Chondrocyte (in vitro differentiated cells): ENCODE measurements at places on chromosomes 11 and 22.

DNA sequence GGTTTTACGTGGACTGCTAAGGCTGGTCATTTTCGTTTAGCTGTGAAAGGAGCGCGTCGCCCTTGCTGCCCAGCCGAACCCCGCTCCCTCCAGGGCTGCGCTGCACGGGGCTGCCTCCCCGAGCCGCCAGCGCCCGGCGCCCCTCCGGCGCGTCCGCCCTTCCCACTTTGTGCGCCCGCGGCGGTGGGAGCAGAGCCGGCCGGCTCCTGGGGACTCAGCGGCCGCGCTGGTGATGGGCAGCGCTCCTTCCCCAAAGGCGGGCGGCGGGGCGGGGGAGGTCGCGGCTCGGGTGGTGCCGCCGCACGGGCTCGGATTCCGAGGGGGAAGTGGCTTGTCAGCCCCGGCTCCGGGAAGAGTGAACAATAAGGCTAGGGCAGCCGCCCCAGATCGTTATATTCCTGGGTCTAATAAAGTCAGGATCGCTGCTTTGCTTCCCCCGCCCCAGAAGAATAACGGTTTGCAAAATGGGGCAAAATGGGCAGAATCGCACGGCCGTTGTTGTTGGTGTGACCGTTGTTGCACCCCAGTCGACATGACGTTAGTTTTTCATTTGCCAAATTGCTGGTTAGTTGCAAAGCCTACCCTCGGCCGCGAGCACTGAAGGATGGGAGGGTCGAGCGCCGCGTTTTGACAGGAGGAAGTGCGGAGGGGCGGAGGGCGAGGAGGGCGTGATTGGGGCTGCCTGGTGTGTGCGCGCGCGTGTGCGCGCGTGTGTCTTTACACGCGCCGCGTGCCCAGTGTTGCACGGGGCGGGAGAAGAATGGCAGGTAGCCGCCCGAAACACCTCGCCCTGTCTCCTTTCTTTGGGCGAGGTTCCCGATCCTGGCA, 745 bp downstream of the NCAM1 start:
- H3K27me3 ChIP-seq = peaks cover 15% of the 10 kb centered on the region
- DNase-seq = peak; percentile 79
- peak overlapping the region; percentile 63 for H3K27ac ChIP-seq
- no peaks in the 10 kb centered on the region for H3K36me3 ChIP-seq
- H3K4me3 ChIP-seq = peak overlapping the region; percentile 89
- H3K4me1 ChIP-seq = peaks cover 20% of the 10 kb centered on the region

- peak overlapping the region; percentile 98 for H3K4me3 ChIP-seq
- peaks cover 3% of the 10 kb centered on the region for H3K36me3 ChIP-seq
- peak overlapping the region; percentile 97 for H3K27ac ChIP-seq
- no peak for DNase-seq
- H3K27me3 ChIP-seq = no peaks in the 10 kb centered on the region
Observed at GRCh38 chr11:118924591-118925585, 838 bp downstream of the BCL9L start.

- no peaks in the 10 kb centered on the region for H3K27me3 ChIP-seq
- no peaks in the 10 kb centered on the region for H3K36me3 ChIP-seq
- no peak overlapping the region for H3K4me3 ChIP-seq
- H3K4me1 ChIP-seq = no peaks in the 10 kb centered on the region
- H3K27ac ChIP-seq = no peak overlapping the region
Observed at GRCh38 chr22:50074551-50075530, 10.4 kb downstream of the MLC1 start.

- DNase-seq = no peak
- H3K27me3 ChIP-seq = no peaks in the 10 kb centered on the region
- H3K4me3 ChIP-seq = no peak overlapping the region
- peak overlapping the region; percentile 74 for H3K27ac ChIP-seq
- H3K4me1 ChIP-seq = peaks cover 38% of the 10 kb centered on the region
Observed at GRCh38 chr22:45320357-45320976, 10.7 kb downstream of the FAM118A start.

GRCh38 chr11:69914286-69915150, 95.3 kb upstream of the FGF3 start:
- peaks cover 19% of the 10 kb centered on the region for H3K4me1 ChIP-seq
- DNase-seq = peak; percentile 85

DNA sequence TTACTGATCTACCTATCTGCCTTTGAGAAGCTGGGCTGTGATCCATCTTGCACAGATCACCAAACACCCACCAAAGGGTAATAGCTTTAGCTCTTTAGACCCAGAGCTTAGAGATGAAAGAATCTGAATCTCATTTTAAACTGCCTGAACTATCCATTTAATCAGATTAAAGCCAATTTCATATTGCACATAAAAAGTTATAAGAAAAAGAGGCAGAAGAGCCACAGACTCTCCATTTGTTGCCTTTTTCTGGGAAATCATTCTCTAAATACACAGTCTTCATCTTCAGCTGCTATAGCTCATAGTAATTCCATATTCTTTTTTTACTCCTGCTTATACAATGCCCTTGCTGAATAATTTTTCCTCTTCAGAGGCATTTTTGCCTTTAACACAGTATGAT, 271.2 kb downstream of the DLG2 start:
- H3K27me3 ChIP-seq = peaks cover 6% of the 10 kb centered on the region
- H3K4me1 ChIP-seq = no peaks in the 10 kb centered on the region
- no peak overlapping the region for H3K4me3 ChIP-seq
- H3K36me3 ChIP-seq = no peaks in the 10 kb centered on the region
- no peak overlapping the region for H3K27ac ChIP-seq
- no peak for DNase-seq

GRCh38 chr11:121253951-121254350, 38.6 kb upstream of the SC5D start:
- no peak overlapping the region for H3K4me3 ChIP-seq
- no peak overlapping the region for H3K27ac ChIP-seq
- peaks cover 3% of the 10 kb centered on the region for H3K4me1 ChIP-seq
- peaks cover 23% of the 10 kb centered on the region for H3K27me3 ChIP-seq

- H3K36me3 ChIP-seq = no peaks in the 10 kb centered on the region
- no peaks in the 10 kb centered on the region for H3K4me1 ChIP-seq
- no peak overlapping the region for H3K27ac ChIP-seq
- no peak overlapping the region for H3K4me3 ChIP-seq
Observed at GRCh38 chr11:118670063-118670462, 9.4 kb downstream of the TREH start.

DNA sequence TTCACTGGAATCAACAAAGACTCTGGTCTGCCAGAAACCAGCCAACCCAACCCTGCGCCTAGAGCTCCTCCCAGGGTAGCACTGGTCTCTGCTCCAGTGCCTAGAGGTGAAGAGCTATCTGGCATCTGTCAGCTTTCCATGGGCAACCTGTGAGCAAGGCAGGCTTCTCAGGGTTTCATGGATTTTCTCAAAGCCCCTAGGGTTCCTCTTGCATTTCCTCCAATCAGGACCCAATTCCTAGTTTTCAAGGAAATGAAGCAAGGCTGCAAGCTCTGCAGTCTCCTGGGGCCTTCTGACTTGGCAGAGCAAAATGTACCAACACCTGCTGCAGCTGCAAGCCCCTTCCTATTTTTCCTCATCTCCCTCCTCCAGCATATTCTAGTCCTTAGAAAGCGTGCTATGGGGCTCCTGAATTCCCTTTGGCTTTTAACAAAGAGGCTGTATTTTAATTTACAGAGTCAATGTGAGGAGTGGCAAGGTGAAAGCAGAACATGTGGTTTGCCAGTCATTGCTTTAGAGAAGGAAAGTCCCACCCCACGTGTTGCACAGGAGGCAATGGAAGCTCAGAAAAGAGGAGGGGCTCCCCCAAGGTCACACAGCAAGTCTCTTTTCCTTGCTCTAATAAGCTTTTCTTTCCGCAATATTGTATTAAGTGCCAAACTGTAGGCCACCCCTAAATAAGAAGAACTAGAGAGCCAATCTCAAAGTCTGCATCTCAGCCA, 33.0 kb upstream of the RIC3 start:
- no peak overlapping the region for H3K4me3 ChIP-seq
- peaks cover 43% of the 10 kb centered on the region for H3K27me3 ChIP-seq
- no peaks in the 10 kb centered on the region for H3K36me3 ChIP-seq
- no peak for DNase-seq
- H3K4me1 ChIP-seq = no peaks in the 10 kb centered on the region

DNA sequence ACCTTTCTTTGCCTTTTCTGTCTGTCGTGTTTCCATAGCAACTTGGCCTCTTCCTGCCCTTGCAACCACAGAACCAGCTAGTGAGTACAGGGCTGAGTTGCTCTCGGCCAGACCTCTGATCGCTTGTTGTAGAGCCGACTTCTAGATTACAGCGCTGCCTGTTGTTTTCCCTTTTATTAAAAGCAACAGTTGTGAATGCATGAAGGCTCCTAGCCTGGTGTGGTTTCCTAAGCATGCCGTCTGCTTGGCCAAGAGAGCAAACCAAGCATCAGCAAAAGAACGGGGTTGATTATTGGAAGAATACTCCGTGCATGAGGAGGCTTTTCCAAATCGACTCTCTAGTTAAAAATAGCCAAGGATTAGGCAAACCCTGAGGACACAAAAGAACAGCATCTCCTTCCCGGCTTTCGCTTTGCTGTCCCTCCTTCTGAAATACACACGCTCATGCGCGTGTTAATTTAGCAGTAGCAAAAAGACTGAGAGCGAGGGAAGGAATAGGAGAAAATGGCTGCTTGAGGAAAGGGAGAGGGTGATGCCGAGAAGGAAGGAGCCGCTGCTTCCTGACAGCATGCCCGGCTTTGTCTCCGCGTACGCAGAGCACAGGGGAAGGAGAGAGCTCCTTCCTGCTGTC, 71.5 kb upstream of the TTC12 start:
- no peaks in the 10 kb centered on the region for H3K27me3 ChIP-seq
- H3K4me3 ChIP-seq = no peak overlapping the region
- H3K27ac ChIP-seq = no peak overlapping the region
- H3K4me1 ChIP-seq = no peaks in the 10 kb centered on the region
- H3K36me3 ChIP-seq = no peaks in the 10 kb centered on the region

GRCh38 chr11:113684496-113684895, 21.6 kb downstream of the TMPRSS5 start:
- no peak overlapping the region for H3K27ac ChIP-seq
- H3K27me3 ChIP-seq = peaks cover 8% of the 10 kb centered on the region
- H3K4me1 ChIP-seq = peaks cover 7% of the 10 kb centered on the region
- no peaks in the 10 kb centered on the region for H3K36me3 ChIP-seq
- no peak for DNase-seq

GRCh38 chr22:44328762-44329161, 16.0 kb upstream of the SHISAL1 start:
- no peaks in the 10 kb centered on the region for H3K36me3 ChIP-seq
- H3K4me3 ChIP-seq = no peak overlapping the region
- peaks cover 32% of the 10 kb centered on the region for H3K4me1 ChIP-seq
- DNase-seq = no peak
- peaks cover 17% of the 10 kb centered on the region for H3K27me3 ChIP-seq

GRCh38 chr11:116386118-116386699, 386.6 kb downstream of the BUD13 start:
- H3K27ac ChIP-seq = no peak overlapping the region
- no peaks in the 10 kb centered on the region for H3K4me1 ChIP-seq
- no peak overlapping the region for H3K4me3 ChIP-seq
- peaks cover 12% of the 10 kb centered on the region for H3K27me3 ChIP-seq

GRCh38 chr11:92236856-92237255, 12.2 kb downstream of the FAT3 start:
- DNase-seq = no peak
- H3K4me3 ChIP-seq = no peak overlapping the region
- H3K27ac ChIP-seq = no peak overlapping the region
- H3K27me3 ChIP-seq = no peaks in the 10 kb centered on the region

DNA sequence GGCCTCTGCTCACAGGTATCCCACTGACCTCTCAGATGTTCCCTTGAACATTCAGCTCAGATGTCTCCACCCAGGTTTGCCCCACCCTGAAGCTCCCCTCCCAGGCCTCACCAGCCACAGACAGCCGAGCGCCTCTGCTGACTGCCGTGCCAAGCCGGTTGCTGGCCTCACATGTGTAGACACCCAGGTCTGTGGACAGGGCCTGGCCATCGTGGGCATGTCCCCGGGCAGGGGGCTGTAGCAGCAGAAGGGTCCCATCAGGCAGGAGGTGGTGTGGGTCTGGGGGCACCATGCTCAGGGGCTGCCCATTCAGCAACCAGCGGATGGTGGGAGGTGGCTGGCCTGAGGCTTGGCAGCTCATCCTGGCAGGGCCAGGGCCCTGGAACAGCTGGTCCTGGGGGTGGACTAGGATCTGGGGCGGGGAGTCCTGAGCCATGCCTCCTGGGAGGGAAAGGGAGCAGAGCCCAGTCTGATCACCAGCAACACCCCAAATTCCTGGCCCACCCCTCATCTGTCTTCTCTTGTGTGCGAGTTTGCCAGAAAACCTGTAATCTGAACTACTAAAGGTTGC, 759 bp downstream of the ROBO4 start:
- no peak overlapping the region for H3K4me3 ChIP-seq
- H3K27me3 ChIP-seq = no peaks in the 10 kb centered on the region
- no peaks in the 10 kb centered on the region for H3K36me3 ChIP-seq

GRCh38 chr11:5736396-5736795, at the start of gene OR56B1:
OR56B1 (plus strand) TSS chr11:5736448; CDS start chr11:5736517, 69 bp downstream.
- no peaks in the 10 kb centered on the region for H3K4me1 ChIP-seq
- H3K27me3 ChIP-seq = peaks cover 18% of the 10 kb centered on the region
- no peak within 1 kb of the TSS for H3K27ac ChIP-seq
- DNase-seq = no peak
- H3K4me3 ChIP-seq = no peak within 1 kb of the TSS

DNA sequence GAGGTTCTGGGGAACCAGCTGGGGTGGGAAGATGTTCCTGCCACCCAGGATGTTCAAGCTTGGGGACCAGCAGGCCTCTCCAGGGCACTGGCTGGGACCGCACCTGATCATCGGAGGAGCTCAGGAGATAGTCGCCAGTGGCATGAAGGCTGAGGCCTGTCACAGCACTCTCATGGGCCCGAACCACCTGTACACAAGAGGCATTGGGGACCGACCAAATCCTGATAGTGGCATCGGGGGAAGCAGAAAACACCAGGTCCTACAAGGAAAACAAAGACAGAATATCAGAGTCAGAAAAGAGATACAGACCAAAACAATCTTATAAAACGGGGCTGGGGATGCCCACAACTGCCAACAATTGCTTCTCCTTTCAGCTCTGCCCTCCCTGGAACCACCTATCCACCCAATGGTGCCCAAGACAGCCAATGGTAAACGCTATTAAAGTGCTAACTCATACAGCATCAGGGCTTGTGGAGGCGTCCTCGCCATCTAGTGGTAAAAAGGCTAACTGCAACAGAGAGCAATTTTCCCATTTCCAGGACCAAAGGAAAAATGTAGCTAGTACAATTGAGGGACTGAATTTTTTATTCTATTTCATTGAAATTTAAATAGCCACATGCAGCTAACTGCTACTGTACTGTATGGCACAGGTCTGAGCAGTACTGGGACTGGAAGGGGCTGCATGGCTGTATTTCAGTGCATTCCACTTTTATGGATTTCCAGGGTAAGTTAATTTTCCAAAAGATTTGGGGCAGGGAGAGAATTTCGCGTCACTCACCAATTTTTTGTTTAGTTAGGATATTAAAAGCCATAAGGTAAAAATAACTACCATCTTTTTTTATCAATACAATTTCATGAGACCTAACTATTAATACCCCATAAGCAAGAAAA, 7.1 kb downstream of the PRPF19 start:
- no peaks in the 10 kb centered on the region for H3K27me3 ChIP-seq
- H3K36me3 ChIP-seq = peaks cover 35% of the 10 kb centered on the region
- peaks cover 4% of the 10 kb centered on the region for H3K4me1 ChIP-seq
